ENCODE measurements at places on chromosomes 12 and 14.

GRCh38 chr12:92473564-92473963 lies 229.2 kb upstream of the PLEKHG7 start:
- DNase-seq = no peak

DNA sequence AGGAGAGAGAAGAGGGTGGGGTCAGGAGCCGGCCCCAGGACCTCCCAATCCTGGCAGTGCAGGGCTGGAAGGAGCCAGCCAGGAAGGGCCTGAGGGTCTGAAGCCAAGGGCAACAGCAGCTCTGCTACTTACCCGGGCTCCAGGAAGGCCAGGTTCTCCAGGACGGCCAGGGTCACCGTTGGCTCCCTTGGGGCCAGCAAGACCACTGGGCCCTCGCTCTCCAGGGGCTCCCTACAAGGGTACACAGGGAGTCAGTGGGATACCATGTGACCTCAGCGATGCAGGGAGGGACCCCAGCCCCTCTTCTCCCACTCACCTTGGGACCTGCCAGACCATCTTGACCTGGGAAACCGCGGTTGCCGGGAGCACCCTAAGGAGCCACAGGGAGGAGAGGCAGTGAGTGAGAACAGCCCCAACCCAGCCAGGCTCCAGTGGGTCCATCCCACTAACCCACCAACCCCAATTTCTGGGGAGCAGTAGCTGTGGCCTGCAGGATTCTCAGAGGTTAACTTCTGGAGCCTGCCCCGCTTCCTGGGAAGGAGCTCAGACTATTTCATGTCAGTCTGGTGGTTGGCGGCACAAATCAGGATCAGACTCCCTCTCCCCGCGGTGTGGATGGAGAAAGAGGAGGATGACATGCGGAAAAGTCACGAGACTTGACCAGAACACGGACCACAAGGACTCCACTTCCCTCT lies 18.5 kb downstream of the COL2A1 start:
- no peak for DNase-seq

- peak; percentile 93 for DNase-seq
These were observed 13.2 kb upstream of the TIGAR start for GRCh38 chr12:4307593-4308333.

GRCh38 chr12:3453206-3453989 lies 37.6 kb upstream of the PRMT8 start:
- DNase-seq = no peak

DNA sequence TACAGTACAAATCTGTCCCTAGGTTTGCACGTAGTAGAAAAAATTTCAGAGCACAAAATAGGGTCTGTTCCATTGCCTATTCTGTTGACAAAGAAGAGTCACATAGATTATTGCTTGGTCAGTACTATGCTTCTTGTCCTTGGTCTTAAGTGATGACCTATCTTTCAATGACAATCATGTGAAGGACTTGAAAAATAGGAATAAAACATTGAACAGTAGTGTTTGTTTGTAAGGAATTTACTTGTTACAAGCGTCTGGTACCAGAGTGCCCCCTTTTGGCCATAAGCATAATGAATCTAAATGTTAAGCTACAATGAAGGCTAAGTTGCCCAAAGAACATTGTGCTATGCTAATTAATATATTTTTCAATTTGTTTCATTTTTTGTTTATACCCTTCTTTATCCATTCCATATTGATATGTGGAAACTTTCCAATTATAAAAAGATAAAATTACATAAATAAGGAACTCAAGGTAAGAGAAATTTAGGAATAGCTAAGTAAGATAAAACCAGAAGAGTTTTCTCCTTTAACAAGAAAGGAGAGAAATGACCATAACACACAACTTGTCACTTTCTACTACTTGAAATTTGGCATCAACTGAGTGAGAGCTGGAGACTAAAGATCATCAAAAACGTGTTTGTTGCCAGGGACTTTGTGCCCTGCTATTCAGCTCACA lies 204.7 kb downstream of the EPS8 start:
- no peak for DNase-seq

GRCh38 chr14:89417465-89418225 lies 612 bp upstream of the FOXN3 start:
- DNase-seq = peak; percentile 80

DNA sequence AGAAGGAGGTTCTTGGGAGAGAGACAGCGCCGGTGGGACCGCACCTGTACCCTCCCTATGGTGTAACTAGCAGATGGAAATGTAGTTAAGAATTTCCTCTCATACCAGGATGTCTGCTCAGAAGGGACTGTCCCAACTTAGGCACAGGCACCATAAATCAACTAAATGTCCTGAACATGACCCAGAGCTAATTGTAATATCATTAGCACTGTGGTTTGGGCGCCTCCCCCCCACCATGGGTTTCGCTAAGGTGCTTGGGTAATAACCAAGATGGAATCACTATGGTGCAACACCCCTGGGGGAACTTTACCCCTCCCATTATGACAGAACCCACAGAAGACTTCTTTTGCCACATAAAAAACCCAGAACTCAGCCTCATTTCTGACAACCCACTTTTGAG lies 15.9 kb downstream of the ZNF641 start:
- DNase-seq = no peak

DNA sequence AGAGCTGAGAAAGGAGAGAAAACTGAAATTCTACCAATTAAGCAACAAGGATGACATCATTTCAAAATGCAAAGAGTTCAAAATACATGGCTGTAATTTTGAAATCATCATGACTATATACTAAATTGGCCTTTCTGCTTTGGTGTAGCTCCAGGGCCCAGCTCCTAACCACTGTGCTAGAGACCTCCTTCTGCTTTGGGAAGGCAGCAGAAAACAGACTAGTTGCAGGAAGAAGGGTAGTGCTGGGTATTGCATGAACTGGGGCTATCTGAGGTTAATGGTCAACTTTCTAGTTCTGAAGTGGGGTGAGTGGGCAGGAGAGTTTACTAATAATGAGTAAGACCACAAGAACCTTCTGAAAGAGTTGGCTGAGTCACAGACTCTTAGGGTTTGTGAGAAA lies 66.2 kb downstream of the PTGER2 start:
- no peak for DNase-seq

- DNase-seq = peak; percentile 86
These were observed 102.5 kb downstream of the FGD4 start for GRCh38 chr12:32501835-32502333.

- DNase-seq = no peak
These were observed 214.9 kb upstream of the HMGA2 start for GRCh38 chr12:65609359-65609771.

DNA sequence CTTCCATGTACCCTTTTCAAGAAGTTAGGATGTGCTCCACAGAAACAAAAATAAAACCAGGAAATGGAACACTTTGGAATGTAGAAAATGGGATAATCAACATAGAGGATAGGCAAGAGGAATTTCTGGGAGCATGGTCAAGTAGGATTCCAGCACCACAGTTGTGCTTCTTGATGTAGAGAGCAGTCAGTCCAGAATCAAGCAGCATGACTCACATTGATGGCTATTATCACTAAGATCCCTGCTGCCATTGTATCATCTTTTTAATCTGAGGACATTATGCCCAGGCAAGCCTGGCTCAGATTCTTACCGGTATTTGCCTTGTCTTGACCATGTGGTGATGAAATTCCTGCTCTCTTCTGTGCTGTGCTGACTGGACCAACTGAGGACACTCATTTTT lies 5.7 kb downstream of the ETFRF1 start:
- DNase-seq = no peak

- no peak for DNase-seq
These were observed 13.5 kb downstream of the FRS2 start for GRCh38 chr12:69483700-69484099.

GRCh38 chr14:58299401-58300330 lies 1.3 kb downstream of the ARID4A start:
- peak; percentile 62 for DNase-seq

DNA sequence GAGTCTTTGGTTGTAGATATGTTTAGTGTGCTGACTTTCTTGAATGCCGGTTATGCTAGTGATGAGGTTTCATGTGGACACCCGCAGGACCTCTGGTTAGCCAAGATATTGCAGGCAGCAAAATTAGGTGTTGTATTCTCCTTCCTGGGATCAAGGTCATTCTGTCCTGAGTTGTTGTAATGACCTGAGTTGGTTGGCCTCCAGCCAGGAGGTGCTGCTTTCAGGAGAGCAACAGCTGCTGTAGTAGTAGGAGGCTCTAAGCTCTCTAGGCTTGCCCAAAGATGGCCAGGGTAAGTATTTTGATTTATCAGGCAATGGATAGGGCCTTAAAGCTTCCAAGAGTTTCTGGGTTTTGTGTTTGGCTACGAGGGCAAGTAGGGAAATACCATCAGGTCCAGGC lies 56.0 kb upstream of the BDKRB2 start:
- no peak for DNase-seq

DNA sequence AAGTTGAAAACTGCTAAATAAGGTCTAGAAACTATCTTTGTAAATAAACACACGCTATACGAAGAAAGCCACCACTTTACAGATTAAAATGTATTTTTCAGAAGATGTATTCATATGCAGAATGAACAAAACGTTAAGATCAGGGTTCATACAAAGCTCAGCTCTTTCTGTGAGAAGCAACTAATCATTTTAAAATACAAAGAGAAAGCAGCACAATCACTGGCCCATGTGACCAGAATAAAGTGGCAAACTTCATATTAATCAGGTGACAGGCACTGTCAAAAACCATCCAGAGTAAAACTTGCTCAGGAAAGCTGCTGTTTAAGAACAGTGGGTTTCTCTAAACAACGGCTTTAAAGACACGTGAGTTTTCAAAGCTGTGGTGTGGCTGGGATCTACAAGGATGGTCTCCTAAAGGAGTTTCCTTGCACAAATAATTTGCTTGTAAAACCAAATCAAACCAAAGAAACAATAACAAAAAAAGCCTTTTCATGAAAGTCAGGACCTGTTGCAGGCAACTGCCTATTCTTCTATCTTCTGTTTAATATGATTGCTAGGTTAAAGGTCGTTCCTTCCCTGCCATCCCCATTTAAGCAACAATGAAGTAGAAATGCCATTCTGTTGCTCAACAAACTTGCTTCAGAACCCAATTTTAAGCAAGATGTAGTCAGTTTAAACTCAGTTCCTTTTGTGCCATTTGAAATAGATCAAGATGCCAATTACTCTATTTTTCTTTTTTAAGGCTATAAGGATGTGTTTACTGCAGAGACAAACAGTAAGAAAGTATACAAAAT lies 22.3 kb downstream of the SEL1L start:
- no peak for DNase-seq

GRCh38 chr14:89628521-89628920 lies 211.5 kb upstream of the FOXN3 start:
- no peak for DNase-seq

DNA sequence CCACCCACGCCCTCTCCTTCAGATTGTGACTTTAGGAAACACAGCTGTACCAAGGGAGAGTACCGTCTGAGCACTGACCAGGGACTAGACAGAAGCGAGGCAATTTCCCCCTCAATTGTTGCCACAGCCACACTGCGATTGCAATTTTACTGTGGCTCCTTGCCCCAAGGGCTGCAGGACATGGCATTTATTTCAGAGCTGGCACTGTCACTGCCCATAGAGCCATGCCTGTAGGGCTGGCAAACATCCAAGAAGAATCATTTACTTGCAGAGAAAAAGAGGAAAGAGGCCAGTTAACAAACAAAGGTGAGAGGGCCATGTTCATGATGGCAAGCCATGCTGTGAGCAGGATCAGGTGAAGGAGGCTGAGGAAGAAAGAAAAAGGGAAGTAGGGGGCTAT lies 129.6 kb downstream of the EMP1 start:
- no peak for DNase-seq

DNA sequence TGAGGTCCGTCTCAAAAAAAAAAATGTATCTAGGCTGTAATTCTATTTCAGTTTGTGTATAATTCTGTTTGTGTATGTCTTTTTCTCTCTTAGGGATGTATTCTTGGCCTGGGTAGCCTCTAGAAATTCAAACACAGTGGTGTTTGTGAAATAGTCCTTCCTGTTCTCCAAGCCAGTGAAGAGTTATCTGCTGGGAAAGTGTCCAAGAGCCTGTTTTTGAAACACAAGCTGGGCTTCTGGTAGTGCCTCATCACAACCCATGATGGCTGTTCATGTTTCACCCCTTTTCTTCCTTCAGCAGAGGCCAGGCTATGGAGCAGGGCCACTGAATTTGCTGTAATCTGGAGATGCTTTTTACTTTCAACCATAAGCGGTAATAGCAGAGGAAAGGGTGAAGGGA lies 14.7 kb downstream of the METTL3 start:
- no peak for DNase-seq

DNA sequence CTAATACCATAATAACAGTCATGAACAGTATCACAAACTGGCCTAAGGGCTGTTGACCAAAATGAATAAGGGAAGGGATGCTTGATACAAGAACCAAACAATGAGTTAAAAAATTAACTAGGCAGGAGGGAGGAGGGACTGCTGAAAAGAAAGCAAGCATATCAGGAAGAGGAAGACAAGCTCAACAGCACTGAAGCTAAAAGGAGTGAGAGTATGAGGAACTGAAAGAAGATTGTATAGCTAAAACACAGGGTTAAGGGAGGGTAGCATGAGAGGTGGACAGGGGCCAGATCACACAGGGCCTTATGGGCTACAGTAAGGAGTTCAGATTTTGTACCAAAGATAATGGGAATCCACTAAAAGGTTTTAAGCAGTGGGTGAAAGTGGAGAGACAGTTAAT lies 34.1 kb downstream of the ITGA7 start:
- DNase-seq = no peak

DNA sequence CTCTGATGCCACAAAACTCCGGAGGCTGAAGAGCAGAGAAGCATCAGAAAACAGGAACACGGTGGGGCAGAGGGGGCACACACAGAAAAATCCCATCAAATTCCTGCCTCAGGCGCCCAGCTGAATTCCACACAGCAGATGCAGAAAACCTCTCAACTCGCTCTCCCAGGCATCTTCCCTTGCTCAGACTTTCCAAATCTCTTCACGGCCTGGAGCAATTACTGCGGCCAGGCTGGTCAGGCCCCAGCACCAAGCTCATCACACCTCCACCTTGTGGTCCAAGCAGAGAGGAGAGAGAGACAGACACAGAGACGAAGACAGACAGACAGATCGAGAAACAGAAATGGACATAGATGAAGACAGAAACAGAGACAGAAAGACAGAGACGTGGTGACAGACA lies 89.0 kb downstream of the NCOR2 start:
- no peak for DNase-seq

DNA sequence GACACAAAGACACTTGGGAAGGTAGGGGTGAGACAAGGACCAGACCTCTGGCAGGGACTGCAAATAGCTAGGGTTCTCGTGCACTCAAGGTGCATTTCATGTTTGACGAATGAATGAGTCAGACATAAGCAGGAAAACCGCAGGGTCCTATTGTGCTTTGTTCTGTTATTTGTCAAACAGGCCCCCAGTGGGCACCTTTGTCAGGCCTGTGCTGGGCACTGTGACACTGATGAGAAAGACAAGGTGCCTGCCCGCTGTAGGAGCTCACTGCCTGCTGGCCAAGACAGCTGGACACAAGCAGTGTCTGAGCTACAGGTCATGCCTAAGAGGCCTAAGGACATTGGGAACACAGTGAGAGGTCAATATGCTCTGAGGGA lies 2.3 kb downstream of the OTUB2 start:
- DNase-seq = peak; percentile 14

DNA sequence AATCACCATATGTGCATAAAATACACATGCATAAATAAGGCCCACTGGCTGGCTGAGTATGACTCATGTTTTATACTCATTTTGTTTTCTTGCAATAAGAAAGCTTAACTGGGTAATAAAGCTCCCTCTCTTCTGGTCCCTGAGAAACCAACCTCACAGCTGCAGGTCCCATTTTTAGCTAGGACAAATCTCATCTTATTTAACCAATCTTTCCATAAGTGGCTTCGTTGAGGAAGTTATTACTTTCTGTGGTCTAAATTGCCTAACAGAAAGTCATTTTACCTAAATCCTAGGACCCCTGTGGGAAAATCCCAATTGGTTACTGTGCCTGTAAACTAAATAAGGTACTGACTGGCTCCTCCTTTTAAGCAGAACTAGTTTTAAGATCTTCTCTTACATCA lies 232.8 kb upstream of the FBXO33 start:
- no peak for DNase-seq
